ENCODE measurements at places on chromosomes 5 and 9.

DNA sequence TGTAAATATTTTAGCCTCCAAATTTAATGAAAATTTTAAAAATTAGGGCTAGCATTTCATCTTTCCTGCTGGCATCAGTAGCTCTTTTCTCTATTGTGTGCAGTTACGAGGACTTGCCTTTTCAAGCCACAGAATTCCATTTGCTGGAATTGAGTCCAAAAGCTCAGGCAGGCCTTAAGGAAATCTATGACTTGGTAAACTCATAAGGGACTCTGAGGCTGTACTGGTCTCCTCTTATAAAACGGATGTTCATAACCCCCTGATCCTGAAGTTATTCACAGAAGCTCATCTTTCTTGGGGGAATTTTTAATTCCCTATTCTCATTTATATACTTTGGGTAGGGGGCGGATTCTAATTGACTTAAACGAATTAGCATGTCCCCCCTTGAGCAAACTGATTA, 23.4 kb downstream of the ANKRA2 start:
- DNase-seq: no peak

- DNase-seq: no peak
These were observed 47.3 kb upstream of the CD180 start for GRCh38 chr5:67243944-67244343.

- no peak for DNase-seq
These were observed 533.4 kb upstream of the BRINP1 start for GRCh38 chr9:119902611-119903010.

DNA sequence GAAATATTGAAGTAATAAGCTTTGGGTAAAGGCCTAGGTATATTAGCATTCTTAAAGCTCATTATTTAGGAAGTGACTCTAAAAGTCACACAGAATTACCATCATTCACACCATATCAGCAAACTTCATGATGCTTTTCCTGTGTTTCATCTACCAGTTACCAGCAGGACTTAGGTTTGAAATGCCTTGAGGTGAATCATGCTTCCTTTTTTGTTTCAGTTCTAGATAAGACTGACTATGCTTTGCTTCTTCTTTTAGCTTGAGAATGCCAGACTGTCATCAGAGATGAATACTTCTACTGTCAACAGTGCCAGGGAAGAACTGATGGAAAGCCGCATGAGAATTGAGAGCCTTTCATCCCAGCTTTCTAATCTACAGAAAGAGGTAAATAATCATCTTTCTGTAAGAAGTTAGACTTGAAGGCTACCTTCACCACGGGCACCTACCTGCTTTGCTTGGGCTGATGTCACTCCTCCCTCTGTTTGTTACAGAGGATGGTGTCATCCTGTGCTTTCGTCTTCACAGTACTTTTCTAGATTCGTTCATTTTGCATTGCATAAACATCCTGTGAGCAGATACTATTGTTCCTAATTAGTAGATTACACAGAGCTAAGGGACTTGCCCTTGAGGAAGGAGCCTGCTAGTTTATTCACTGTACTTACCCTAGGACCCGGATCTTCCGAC, 34.7 kb downstream of the LMNB1 start:
- peak; percentile 52 for DNase-seq

DNA sequence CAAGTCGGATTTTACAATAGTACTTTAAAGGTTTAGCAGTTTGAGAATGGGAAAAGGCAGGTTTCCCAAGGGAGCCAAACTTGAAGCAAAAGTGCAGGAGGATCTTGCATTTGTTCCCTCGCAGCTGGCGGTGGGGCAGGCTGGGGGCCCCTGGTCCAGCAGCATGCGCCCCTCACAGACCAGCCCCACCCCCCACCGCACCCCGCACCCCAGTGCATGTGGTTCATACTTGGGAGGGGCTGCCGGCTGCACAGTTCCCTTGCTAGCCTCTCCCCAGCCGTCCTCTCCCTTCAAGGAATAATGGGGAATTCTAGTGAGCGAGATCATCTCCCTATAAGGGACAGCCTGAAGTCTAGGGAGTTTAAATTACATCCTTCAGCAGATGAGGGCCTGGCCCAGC, 273.1 kb upstream of the IRX2 start:
- no peak for DNase-seq

- DNase-seq: no peak
These were observed 19.0 kb downstream of the ATOX1 start for GRCh38 chr5:151739395-151739794.

- DNase-seq: no peak
These were observed 69.3 kb upstream of the STC2 start for GRCh38 chr5:173397516-173397915.

DNA sequence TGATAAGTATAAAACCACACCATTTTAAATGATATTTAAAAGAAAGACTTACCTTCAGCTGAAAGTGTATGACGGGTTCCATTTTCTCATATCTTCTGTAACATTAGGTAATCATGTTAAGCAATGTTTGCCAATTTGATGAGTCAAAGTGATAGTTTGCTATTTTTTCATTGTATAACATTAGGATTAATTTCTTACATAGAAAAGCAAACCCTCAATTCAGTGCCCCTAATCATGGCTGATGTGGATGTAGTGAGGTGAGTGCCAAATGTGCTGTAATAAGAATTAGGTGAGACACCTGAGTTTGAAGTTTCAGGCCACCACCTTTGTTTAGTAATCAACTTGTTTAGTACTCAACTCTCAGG, 68.0 kb downstream of the UNC13B start:
- DNase-seq: no peak

DNA sequence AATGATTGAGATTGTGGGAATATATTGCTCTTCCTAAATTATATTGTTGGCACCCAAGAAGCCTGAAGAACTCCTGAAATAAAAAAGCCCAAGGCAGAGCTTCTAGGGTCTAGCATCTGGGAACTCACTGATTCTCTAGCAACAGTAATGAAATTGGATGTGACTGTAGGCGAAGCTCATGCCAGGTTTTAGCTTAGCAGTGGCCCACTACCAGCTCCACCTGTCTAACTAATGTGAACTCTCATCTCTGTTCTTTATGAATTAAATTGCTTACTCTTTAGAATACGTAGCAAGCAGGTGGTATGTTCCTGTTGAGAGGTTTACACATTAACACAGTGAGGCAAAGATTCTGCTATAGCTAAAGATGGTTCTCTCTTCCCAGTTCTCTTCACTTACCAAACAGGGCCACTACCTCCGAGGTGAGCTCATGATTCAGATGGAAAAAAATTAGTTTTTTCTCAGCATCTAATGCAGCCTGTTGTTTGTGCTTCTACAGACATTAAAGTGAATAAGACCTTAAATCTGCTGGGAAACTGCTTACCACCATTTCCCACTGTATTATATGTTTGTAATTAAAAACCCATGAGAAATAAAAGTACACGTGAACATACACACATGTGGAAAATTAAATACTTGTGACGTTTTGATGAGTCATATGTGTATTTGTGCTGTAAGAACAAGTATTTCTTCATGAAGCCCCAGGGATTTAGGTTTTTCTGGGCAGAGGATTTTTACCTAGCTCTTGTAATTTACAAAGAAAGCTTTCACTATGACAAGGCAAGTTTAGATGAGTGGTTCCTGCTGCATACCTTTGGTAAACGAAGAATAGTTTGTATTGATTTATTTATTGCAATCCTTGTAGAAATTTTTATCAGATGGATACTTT, 360.1 kb downstream of the KDM4C start:
- no peak for DNase-seq

- no peak for DNase-seq
These were observed 125.2 kb downstream of the CAMK4 start for GRCh38 chr5:111349429-111349828.

GRCh38 chr5:90955001-90955635, 396.5 kb downstream of the ADGRV1 start:
- no peak for DNase-seq

- DNase-seq: no peak
These were observed 206.1 kb upstream of the ZNF608 start for GRCh38 chr5:124952566-124952965.

DNA sequence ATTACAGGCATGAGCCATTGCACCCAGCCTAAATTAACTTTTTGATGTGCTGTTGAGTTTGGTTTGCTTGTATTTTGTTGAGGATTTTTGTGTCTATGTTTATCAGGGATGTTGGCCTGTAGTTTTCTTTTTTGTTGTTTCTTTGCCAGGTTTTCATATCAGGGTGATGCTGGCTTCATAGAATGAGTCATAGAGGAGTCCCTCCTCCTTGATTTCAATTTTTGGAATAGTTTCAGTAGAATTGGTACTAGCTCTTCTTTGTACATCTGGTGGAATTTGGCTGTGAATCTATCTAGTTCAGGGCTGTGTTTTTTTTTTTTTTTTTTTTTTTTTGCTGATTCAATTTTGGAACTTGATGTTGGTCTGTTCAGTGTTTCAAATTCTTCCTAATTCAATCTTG, 1164.3 kb upstream of the DMAC1 start:
- no peak for DNase-seq

- no peak for DNase-seq
These were observed 22.6 kb downstream of the RMI1 start for GRCh38 chr9:84003246-84003645.

All from activated CD4-positive, alpha-beta T cell treated with anti-CD3 and anti-CD28 coated beads, Interleukin-2, amount 10 ng/mL, durations not matched to agents 7 days and 5 days (primary cell).